Naive B cell (primary cell): ENCODE measurements at places on chromosomes 1 and 21.

DNA sequence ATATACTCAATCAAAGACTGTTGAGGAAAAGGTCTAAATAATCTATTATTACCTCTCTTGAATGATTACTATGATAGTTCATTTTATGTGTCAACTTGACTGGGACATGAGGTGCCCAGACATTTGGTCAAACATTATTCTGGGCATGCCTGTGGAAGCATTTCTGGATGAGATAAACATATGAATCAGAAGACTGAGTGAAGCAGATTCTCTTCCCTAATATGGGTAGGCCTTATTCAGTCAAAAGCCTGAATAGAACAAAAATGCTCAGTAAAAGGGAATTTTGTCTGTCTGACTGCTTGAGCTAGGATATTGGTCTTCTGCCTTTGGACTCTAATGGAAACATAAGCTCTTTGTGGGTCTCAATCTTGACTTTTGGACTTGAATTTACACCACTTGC is 73.3 kb upstream of the SOX13 start:
- H3K27me3 ChIP-seq: peaks cover 48% of the 10 kb centered on the region
- no peaks in the 10 kb centered on the region for H3K36me3 ChIP-seq
- no peak overlapping the region for H3K4me3 ChIP-seq
- no peak for DNase-seq

DNA sequence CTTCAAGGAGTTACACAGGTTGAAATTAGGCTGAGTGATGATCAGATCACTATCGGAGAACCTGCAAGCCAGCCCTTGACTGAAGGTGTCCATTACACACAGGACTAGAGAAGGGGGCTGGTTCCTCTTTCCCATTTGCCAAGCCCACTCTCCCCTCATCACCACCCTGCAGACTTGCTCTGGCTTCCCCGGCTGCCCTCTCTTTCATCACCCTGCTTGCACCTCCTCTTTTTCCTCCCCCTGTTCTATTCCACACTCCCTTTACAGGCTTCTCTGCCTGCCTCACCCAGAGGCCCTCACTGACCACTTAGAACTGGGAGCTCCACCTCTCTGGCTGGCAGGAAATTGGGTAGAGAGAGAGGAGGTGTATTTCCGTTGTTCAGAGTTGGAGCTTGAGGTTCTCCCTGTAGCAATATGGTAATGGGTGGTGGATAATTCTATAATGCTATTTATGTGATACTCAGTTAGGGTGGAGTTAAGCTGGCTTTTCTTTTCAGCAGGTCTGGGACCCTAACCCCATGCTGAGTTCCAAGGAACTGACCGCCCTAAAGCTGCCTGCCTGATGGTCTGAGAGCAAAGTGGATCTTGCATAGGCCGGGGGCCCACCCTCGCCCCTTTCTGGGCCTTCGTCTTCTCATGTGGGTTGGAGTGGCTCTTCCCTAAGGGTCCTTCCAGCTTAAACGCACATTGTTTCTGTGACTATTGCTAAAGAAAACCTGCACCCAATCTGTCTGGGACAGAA is 111.8 kb upstream of the ADAR start:
- no peaks in the 10 kb centered on the region for H3K27me3 ChIP-seq
- peaks cover 6% of the 10 kb centered on the region for H3K4me1 ChIP-seq
- no peak for DNase-seq
- no peaks in the 10 kb centered on the region for H3K36me3 ChIP-seq
- peak overlapping the region; percentile 46 for H3K27ac ChIP-seq

DNA sequence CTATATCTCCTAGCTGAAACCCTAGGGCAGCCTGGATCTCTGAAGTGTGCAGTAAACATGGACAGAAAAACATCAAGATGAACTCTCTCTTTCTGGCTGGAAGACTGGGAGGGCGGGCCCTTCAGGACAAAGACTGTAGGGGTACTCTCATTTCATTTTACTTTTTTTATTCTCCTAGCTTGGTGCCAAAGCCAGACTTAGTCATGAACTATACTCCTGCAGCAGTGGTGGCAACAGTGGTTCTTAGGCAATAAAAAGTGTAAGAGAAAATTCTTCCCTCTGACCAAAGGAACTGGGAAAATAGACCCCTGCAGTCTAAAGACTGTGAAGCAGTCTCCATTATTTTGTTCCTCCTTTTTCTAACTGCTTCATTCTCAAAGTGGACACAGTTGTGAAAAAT is 213.8 kb upstream of the JUN start:
- H3K27me3 ChIP-seq: no peaks in the 10 kb centered on the region
- H3K36me3 ChIP-seq: no peaks in the 10 kb centered on the region
- H3K4me3 ChIP-seq: no peak overlapping the region
- DNase-seq: no peak

DNA sequence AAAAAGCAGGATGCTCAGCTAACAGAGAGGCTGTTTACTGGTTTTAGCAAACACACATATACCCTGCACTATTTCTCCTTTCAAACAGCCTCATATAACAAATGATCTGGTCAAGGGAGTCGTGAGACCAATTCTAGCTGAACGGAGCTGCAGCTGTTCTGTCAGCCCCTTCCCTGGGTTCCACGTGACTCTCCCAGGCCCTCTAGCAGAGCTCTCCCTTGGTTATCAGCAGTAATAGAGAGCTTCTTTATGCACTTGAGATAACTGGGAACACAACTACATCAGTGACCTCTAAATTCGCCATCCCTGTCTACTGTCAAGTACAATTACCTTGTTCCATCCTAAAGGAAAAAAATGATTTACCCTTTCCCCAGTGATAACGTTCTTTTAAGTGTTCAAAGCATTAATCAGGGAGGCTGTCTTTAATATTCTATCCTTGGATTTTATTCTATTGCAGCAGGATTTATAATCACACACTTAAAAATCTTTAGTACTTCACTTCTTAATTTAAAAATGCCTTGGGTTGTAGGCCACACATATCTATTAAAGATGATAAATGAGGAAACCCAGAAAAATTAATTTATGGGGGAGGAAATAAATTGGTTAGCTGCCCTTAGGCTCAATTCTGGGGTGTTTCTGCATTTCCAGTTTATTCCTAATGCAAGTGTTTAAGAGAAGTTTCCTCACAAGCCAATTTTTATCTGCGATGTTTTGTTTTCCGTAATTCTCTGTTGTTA is 28.2 kb downstream of the PTGER3 start:
- no peaks in the 10 kb centered on the region for H3K4me1 ChIP-seq
- H3K27me3 ChIP-seq: peaks cover 15% of the 10 kb centered on the region
- no peaks in the 10 kb centered on the region for H3K36me3 ChIP-seq
- DNase-seq: no peak

DNA sequence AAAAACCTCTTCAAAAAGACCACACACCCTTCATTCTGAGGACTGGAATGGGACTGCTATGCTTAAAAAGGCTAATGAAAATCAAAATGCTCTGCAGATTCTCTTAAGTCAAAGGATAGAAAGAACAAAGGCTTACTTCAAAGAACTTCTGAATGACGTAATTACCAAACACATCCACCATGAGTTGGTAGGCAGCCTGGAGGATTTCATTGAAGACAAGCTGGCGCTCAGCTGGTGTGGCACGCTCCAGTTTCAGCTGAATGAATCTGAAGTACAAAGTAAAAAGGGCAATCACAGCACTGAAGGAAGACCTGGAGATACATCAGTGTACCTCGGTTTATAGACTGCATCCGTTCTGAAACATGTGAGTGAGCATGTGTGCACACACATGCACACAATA is 43.5 kb upstream of the SDC3 start:
- DNase-seq: no peak
- no peak overlapping the region for H3K4me3 ChIP-seq
- H3K4me1 ChIP-seq: peaks cover 5% of the 10 kb centered on the region
- no peak overlapping the region for H3K27ac ChIP-seq
- H3K27me3 ChIP-seq: no peaks in the 10 kb centered on the region
- H3K36me3 ChIP-seq: peaks cover 23% of the 10 kb centered on the region

DNA sequence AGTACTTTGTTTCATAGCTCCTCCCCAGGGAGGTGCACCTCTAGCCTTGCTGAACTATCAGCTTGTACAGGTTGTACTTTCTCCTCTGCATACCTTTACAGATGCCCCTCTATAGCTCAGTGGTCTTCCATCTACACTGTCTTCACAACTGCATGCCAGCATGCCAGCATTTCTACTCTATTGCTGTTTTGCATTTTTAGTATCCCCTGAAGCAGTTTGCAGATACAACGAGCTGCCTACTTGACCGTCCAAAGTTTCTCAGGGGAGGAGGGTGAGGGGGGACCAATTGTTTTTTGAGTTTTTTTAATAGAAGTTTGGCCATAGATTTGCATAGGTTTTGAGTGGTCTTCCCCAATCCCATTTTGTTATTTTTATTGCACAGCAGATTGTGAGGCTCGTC is 27.6 kb upstream of the CTH start:
- H3K36me3 ChIP-seq: no peaks in the 10 kb centered on the region
- no peaks in the 10 kb centered on the region for H3K4me1 ChIP-seq
- no peak for DNase-seq
- H3K27me3 ChIP-seq: peaks cover 6% of the 10 kb centered on the region
- H3K27ac ChIP-seq: no peak overlapping the region
- H3K4me3 ChIP-seq: no peak overlapping the region

DNA sequence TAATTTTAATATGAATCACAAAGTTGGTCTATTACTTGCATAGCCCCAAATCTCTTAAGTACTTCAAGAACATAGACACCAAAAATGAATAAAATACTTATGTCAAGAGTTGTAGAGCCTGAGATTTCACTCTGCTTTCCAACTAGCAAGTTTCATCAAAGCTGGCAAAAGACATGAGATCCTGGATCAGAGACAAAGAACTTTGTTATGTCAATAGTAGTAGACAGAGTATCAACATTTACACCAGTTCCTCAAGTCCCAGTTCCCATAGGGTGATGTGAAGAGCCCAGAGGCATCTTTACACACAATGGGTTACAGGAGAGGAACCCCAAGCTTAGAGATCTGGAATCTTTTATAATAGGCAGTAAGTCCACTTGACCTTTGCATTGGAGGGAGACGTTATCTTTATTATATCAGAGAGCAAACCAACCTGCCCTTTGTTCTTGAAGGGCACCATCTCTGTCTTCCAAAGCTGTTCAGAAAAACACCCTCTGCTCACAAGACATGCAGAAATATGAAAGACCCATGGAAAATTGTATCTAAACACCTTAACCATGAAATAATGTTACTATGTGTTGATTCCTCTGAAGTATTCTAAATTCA is 174.4 kb upstream of the GALNT2 start:
- no peak for DNase-seq
- no peaks in the 10 kb centered on the region for H3K36me3 ChIP-seq
- H3K4me1 ChIP-seq: no peaks in the 10 kb centered on the region
- H3K27me3 ChIP-seq: peaks cover 10% of the 10 kb centered on the region
- H3K27ac ChIP-seq: no peak overlapping the region

DNA sequence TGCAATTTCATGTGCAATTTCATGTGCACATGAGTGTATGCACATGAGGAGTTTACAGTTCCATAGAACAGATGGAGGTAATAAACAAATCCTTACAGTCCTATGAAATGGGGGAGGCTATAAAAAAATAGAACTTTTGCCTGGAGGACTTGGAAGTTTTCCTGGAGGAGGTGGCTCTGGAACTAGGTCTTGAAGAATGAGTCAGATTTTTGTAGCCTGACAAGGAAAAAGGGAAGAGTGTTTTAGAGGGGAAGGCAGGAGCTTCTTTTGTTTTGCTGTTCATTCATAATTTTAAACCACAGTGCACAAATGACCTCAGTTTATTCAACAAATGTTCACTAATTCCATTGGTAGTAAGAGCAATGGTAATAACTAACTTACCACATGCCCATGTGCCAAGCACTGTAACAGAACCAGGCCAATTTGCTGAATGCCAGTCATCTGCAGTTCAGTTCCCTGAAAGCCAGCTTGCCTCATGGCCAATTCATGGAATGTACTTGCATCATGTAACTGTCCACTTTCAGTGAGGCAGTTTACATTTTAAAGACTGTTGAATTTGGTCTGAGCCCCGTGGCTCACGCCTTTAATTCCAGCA is 2.7 kb downstream of the DIO1 start:
- no peak overlapping the region for H3K27ac ChIP-seq
- H3K36me3 ChIP-seq: no peaks in the 10 kb centered on the region
- DNase-seq: no peak
- H3K4me1 ChIP-seq: peaks cover 5% of the 10 kb centered on the region
- peaks cover 11% of the 10 kb centered on the region for H3K27me3 ChIP-seq
- H3K4me3 ChIP-seq: no peak overlapping the region

GRCh38 chr1:217484871-217485270 is 146.0 kb downstream of the GPATCH2 start:
- no peak for DNase-seq
- H3K27ac ChIP-seq: no peak overlapping the region
- H3K4me3 ChIP-seq: no peak overlapping the region
- H3K4me1 ChIP-seq: no peaks in the 10 kb centered on the region

GRCh38 chr1:51305371-51305823 is 25.0 kb downstream of the TTC39A start:
- no peak overlapping the region for H3K27ac ChIP-seq
- no peak overlapping the region for H3K4me3 ChIP-seq
- H3K4me1 ChIP-seq: peaks cover 5% of the 10 kb centered on the region
- DNase-seq: no peak
